ENCODE measurements at places on chromosomes 1 and 21. TPM values are rescaled to one million over a fixed set of nuclear protein-coding genes. Genes with fewer than 3 reads are reported as not detected.

DNA sequence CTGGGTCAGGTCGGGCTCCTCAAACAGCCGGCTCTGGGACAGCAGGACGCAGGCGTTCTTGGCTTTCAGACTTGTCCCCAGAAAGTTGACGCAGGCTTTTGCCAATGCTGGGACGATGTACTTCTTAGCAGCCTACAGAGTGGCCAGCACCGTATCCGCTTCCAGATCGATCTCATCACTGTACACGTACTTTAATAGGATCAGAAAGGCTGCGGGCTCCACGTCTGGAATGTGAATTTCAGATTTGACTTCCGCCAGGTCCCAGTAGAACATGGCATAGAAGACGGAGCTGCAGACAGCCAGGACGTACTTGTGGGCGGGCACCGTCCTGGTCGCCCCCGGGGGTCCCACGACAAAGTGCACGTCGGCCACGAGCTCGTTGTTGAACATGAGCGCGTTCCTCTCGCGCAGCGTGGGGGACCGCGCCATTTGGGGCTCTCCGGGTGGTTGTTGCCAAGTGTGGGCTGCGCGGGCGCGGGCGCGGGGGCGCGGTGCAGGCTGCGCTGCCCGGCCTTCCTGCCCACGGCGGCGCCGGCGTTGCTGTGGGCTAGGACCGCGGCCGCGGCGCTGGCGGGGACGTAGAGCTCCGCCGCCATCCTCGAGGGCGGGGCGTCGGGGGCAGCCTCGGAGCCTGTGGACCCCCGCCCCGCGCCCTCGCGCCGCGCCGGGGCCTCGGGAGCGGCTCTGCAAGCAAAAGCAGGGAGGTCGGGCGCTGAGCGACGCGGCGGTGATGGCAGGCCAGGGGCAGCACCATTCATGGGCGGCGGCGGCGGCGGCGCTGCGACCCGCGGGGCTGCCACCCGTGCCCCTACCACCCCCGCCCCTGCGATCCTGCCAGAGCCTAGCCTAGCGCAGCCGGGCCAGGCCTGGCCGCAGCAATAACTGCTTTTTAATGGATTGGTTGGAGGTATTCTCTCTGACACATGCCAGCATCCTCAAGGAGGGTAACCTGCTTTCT is 10.6 kb downstream of the CNR2 start:
- DNase-seq, result no peak

- no peak for DNase-seq
Observed at GRCh38 chr1:39494671-39495410, 3.4 kb downstream of the BMP8A start.

DNA sequence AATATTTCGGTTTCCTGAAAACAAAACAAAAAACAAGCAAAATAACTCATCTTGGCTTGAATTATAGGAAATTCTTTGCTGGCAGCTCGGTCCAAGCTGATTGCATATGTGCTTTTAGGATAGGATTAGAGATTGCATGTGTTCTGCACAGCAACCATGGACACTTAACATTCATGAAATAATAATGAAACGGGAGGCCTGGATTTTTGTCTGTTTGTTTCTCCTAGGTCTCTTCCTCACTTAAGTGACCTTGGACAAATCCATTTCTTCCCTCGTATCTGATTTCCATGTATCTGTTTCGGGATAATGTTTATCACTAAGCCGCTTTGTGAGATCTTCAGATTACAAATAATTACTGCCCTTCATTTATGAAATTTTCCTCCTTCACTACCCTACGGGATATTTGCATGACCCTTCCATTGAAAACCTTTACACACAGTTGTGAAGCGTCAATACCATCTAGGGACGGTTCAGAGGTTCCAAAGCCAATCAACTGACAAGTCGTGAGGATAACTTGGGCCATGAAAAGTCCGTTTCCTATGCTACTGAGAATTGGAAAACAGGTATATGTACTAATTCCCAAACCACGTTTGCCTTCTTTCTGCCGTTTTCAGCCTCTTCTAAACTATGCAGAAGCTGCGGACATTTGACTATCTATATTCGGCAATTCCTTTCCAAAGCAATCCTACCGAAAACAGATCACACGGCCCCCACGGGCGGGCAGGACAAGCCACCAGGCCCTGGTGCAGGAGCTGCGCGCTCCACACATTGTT is 1.3 kb upstream of the H3-3A start:
- DNase-seq, result no peak

DNA sequence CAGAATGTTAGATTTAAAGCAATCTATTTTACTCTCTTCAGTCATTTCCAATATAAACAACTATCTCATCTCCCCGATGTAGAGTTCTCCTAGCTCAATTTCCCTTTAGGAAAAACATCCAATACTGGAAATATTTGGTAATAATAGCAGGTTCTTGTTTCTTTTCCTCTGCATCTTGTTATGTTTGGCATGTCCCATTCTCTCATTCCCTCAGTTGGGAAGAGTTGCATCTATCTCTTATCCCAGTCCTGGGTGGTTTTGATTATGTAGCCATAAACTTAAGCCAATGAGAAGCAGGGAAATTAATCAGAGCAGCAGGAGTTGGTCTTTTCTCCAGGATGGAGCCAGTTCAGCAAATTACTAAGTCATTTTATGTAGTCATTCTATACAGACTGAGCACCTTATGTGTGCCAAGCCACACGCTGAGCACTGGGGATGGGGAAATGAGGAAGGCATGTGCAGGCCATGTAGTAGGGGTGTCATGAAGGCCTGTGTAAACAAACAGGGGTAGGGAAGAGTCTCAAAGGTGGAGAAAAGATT is 418.2 kb upstream of the NFIA start:
- DNase-seq, result no peak

- DNase-seq, result peak; percentile 72
Observed at GRCh38 chr1:13700521-13701270, 708 bp downstream of the PRDM2 start.

DNA sequence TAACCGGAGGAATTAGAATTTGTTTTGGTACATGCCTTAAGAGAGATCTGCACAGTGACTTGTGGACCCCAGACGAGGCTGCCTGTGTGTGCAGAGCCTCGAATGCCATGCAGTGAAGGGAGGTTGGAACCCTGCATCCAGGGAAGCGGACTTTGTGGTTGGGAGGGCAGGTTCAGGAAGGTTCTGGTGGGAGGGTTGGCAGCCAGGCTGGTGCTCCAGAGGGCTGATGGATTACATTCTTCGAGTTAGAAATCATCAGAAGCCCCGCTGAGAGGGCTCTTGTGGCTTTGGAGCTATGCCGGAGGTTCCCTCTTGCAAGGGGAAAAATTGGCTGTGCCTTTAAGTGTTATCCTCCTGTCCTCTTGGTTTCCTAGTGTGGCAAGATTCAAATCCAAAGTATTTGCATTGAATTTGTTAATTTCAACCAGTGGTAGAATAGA is 21.1 kb downstream of the ROR1 start:
- DNase-seq, result peak; percentile 63

GRCh38 chr1:24177161-24177560 is 9.9 kb downstream of the IFNLR1 start:
- DNase-seq, result no peak

DNA sequence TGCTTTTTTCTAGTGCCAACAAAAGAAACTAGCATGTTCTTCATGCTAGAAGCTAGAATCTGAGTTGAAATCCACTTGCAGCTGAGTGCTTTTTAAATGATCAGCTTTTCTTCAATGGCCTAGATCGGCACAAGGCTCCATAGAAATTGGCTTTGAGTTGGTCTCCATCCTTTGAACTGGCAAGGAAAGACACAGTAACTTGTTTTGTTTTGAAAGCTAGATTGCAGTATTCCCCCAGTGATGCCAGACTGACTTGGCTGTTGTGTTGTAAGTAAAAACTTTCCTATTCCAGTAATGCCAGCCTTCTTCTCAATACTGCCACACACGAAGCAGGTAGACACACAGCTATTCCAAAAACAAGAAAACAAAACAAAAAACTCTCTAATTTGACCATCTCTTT is 139.1 kb downstream of the FMN2 start:
- DNase-seq, result no peak

GRCh38 chr1:154207262-154207661 is 1.1 kb upstream of the CFAP141 start:
- no peak for DNase-seq

TMEM61 gene
- total RNA-seq, result 2.7 TPM

C1orf232 gene
- total RNA-seq, result not detected

DFFA gene
- total RNA-seq, result 37.0 TPM

SYT11 gene
- total RNA-seq, result 9.6 TPM

GNG4 gene
- total RNA-seq, result not detected

Measured in lower lobe of right lung (tissue), 2 donors.